ENCODE measurements at places on chromosomes 2 and 18.
A peak's percentile ranks its signal among the peaks of the same experiment; 100 is the strongest.

DNA sequence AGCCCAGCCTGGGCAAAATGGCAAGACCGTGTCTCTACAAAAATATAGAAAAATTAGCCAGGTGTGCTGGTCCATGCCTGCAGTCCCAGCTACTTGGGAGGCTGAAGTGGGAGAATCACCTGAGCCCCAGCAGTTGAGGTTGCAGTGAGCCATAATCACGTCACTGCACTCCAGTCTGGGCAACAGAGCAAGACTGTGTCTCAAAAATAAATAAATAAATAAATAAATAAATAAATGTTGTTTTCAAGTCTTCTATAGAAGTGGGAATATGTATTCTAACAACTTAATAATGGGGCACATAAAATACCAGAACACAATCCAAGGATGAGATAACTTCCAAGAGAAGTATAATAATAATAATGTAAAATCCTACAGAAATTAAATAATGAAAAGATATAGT lies 23.9 kb downstream of the ATAD2B start:
- no peak for DNase-seq
- H3K27me3 ChIP-seq: no peaks in the 10 kb centered on the region
- H3K27ac ChIP-seq: no peak overlapping the region
- no peak overlapping the region for H3K4me3 ChIP-seq
- H3K36me3 ChIP-seq: no peaks in the 10 kb centered on the region
- peaks cover 24% of the 10 kb centered on the region for H3K4me1 ChIP-seq

DNA sequence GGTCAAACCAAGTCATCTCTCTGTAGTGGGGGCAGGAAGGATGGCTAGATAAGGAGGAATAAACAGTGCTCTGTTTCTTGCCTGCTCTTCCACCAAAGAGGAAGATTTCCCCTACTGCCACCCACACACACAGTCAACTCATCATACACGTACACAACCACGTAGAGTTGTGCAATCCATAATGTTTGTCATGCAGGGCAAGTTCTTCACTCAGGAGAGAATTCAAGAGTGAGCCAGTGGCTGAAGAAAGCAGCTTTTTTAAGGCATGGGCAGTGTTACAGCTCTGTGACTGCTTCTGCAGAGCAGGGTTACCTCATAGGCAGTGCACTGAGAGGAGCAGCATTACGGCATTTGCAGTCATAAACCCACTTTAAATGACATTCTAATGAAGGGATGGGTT lies 283.0 kb downstream of the RND3 start:
- H3K36me3 ChIP-seq: no peaks in the 10 kb centered on the region
- peak; percentile 17 for DNase-seq
- H3K4me1 ChIP-seq: peaks cover 14% of the 10 kb centered on the region
- no peaks in the 10 kb centered on the region for H3K27me3 ChIP-seq
- no peak overlapping the region for H3K27ac ChIP-seq

DNA sequence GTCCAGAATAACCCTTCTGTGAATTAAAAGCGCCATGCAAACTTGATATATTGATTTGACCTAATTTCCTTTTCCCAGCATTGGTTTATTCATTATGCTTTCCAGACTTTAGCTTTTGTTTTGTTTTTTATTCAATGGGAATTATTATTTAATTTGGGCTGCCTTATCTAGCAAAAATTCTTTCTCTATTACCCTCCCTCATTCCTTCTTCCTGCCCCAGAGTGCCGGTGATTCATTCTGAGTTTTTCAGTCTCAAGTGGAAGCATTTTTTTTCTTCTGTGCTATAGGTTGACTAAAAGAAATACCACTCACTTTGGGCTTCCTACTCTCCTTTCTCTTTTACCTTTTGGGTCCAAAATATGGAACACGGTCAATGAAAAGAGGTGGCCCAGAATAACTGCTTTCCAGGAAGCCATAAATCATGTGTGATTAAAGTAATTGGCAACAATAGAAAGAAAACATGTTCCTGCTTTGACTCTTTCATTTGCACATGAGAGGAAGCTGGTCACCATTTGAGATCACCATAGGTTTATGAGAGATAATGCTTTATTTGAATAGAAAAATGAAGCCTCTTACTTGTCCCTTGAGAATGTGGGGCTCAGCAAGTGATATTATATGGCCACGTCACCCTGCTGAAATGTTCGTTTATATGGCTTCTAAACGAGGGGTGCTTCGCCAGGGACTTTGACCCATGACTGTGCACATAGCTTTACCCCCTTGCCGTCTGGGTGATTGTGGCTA lies 422.8 kb upstream of the ZEB2 start:
- DNase-seq: peak; percentile 55
- H3K27me3 ChIP-seq: no peaks in the 10 kb centered on the region
- H3K36me3 ChIP-seq: no peaks in the 10 kb centered on the region
- no peak overlapping the region for H3K4me3 ChIP-seq
- H3K27ac ChIP-seq: peak overlapping the region; percentile 72

DNA sequence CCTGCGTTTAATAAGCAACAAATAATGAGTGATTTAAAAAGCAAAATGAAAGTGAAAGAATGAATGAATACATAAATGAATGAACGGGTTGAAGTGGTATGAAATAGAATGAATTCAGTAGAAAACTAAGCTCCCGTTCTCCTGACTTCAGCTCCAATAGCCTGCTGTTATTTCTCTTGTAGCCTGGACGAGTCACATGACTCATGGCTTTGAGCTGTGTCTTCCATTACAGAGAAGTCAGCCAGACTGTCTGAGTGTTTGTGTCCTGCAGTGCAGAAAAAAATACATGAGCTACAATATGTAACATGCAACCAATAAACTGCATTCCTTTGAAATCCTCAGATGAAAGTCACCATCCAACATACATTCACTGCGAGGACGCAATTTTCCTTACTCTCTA lies 21.2 kb downstream of the SCG2 start:
- H3K4me3 ChIP-seq: no peak overlapping the region
- H3K4me1 ChIP-seq: peaks cover 31% of the 10 kb centered on the region
- DNase-seq: peak; percentile 68
- no peaks in the 10 kb centered on the region for H3K36me3 ChIP-seq
- H3K27me3 ChIP-seq: no peaks in the 10 kb centered on the region

GRCh38 chr2:98359986-98360385 lies 13.7 kb downstream of the CNGA3 start:
- H3K36me3 ChIP-seq: no peaks in the 10 kb centered on the region
- H3K27me3 ChIP-seq: peaks cover 25% of the 10 kb centered on the region
- no peaks in the 10 kb centered on the region for H3K4me1 ChIP-seq
- DNase-seq: no peak
- H3K4me3 ChIP-seq: no peak overlapping the region

GRCh38 chr2:85611217-85611704 lies 605 bp downstream of the C2orf68 start:
- H3K4me1 ChIP-seq: peaks cover 7% of the 10 kb centered on the region
- H3K4me3 ChIP-seq: peak overlapping the region; percentile 65
- peak overlapping the region; percentile 67 for H3K27ac ChIP-seq
- H3K27me3 ChIP-seq: no peaks in the 10 kb centered on the region
- DNase-seq: no peak

DNA sequence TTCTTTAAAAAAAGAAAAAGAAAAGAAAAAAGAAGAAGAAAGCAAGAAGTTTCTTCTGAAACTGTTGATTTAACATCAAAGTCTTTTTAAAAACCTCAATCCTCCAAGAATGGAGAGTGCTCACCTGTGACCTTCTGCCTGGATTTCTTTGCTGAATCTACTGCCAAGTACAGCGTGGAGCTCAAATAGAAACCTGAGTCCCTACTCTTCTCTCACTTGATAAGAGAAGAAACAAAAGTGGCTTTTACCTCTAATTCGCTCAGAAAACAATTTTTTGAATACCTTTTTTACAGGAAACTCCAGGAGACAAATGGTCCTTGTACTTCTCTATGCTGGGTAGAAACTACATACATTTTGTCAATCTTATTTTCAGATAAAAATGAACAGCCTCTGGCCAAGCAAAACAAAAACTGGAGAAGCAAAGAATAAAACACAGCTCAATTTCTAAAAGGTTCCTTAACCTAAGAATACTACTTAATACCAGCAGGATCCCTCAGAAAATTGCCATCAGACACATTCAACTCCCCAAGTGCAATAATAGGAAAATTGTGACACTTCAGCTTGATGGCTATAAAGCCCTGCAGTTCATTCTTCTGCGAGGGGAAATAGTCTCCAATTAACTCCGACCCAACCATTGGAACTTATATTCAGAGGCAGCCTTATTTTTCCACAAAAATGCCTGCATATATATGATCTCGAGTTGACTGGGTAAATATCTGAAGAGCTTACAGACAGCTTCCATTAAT lies 85.8 kb downstream of the GRB14 start:
- no peaks in the 10 kb centered on the region for H3K36me3 ChIP-seq
- H3K27me3 ChIP-seq: peaks cover 46% of the 10 kb centered on the region
- DNase-seq: no peak
- no peak overlapping the region for H3K27ac ChIP-seq
- H3K4me1 ChIP-seq: no peaks in the 10 kb centered on the region

GRCh38 chr18:23406271-23406787 lies 46.8 kb upstream of the RIOK3 start:
- H3K36me3 ChIP-seq: no peaks in the 10 kb centered on the region
- H3K27ac ChIP-seq: no peak overlapping the region
- no peaks in the 10 kb centered on the region for H3K4me1 ChIP-seq
- no peak for DNase-seq

GRCh38 chr2:27796791-27797765 lies 25.6 kb downstream of the MRPL33 start:
- H3K27me3 ChIP-seq: no peaks in the 10 kb centered on the region
- H3K4me3 ChIP-seq: no peak overlapping the region
- H3K27ac ChIP-seq: no peak overlapping the region
- peaks cover 4% of the 10 kb centered on the region for H3K4me1 ChIP-seq

GRCh38 chr2:222303045-222303827 lies 4.4 kb upstream of the PAX3 start:
- no peaks in the 10 kb centered on the region for H3K27me3 ChIP-seq
- peaks cover 37% of the 10 kb centered on the region for H3K4me1 ChIP-seq
- H3K36me3 ChIP-seq: no peaks in the 10 kb centered on the region
- H3K4me3 ChIP-seq: no peak overlapping the region
- no peak for DNase-seq

- H3K36me3 ChIP-seq: no peaks in the 10 kb centered on the region
- H3K27ac ChIP-seq: no peak overlapping the region
- H3K4me1 ChIP-seq: no peaks in the 10 kb centered on the region
- no peaks in the 10 kb centered on the region for H3K27me3 ChIP-seq
- no peak overlapping the region for H3K4me3 ChIP-seq
These were observed 20.9 kb downstream of the ANXA4 start for GRCh38 chr2:69762513-69763494.

GRCh38 chr2:111094691-111095090 lies 26.0 kb upstream of the BCL2L11 start:
- peaks cover 13% of the 10 kb centered on the region for H3K27me3 ChIP-seq
- H3K4me1 ChIP-seq: no peaks in the 10 kb centered on the region
- H3K27ac ChIP-seq: no peak overlapping the region

DNA sequence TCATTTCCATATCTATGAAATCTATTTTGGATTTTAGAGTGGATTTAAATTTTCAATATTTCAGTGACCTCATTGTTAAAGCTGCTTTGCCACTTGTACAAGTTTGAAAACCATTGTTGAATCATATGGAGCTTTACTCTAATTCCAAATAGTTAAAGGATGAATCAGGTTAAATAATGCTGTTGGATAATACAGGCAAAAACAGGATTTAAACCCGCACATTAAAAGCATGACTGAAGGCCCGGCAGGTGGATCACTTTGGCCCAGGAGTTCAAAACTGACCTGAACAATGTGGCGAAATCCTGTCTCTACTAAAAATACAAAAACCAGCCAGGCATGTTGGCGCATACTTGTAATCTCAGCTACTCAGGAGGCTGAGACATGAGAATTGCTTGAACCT lies 68.3 kb downstream of the RIF1 start:
- H3K4me1 ChIP-seq: peaks cover 59% of the 10 kb centered on the region
- no peak for DNase-seq
- no peak overlapping the region for H3K4me3 ChIP-seq
- H3K27me3 ChIP-seq: no peaks in the 10 kb centered on the region
- H3K27ac ChIP-seq: no peak overlapping the region

DNA sequence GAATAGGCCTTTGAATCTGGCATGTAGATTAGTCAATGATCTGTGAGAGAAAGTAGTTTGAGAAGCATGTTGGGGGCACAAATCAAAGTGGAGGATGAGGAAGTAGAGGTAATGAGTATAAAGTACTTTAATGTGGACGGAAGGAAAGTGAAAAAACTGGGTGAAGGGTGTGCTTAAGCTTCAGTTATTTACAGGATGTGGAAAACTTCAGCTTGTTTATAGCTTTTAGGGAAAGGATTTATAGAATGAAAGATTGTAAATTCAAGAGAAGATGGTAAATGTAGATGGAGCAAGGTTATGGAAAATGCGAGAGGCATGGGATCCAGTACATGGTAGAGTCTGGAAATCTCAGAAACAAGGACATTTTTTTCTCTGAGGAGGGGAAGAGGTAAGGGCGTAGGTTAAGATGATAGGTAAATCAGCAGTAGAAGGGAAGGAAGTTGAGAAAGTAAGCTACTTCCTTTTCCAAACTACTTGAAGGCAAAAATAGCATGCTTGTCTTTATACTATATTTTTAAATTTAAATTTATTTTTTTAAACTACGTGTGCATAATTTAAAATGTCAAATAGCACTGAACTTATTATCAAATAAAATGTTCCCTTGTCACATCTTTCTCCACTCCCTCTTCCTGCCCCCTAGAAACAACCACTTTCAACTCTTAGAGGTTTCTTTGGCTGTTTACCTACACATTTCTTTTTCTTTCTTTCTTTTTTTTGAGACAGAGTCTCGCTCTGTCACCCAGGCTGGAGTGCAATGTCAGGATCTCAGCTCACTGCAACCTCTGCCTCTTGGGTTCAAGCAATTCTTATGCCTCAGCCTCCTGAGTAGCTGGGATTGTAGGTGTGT lies 8.5 kb downstream of the FAM117B start:
- no peaks in the 10 kb centered on the region for H3K36me3 ChIP-seq
- H3K4me1 ChIP-seq: peaks cover 14% of the 10 kb centered on the region
- DNase-seq: no peak
- no peaks in the 10 kb centered on the region for H3K27me3 ChIP-seq
- H3K4me3 ChIP-seq: no peak overlapping the region
- no peak overlapping the region for H3K27ac ChIP-seq

DNA sequence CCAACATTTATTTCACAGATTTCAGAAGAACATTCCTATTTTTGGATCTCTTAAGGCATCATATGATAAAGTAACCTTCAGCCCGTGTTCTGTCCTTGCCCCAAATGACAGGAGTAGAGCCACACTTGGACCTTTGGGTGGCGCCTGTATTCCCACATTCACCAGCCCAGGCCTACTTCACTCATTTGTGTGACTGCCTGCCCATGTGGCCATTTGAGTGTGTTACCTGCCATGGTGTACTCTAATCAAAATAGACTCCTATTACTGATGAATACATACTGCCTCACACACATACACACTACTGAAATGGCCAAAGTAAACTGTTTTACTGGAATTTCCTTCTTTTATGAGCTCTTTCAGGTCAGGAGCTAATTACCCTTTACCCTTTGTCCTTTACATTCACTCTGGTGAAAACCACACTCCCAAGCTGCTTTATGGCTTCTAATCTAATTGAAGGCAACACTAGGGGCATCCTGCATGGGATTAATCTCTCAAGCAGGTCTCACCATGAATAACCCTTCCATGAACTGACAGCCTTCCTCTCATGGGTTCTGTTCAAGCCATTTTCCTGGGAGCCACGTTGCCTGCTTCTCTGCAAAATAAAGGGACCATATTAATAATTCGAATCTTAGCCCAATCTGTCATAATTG lies 271.0 kb upstream of the GALNT5 start:
- H3K36me3 ChIP-seq: no peaks in the 10 kb centered on the region
- H3K4me1 ChIP-seq: peaks cover 3% of the 10 kb centered on the region
- no peak for DNase-seq
- no peaks in the 10 kb centered on the region for H3K27me3 ChIP-seq
- H3K4me3 ChIP-seq: no peak overlapping the region

All from A673 (cell line).